ENCODE measurements at places on chromosomes 7 and 10. TPM values are rescaled to one million over a fixed set of nuclear protein-coding genes. Genes with fewer than 3 reads are reported as not detected.

DNA sequence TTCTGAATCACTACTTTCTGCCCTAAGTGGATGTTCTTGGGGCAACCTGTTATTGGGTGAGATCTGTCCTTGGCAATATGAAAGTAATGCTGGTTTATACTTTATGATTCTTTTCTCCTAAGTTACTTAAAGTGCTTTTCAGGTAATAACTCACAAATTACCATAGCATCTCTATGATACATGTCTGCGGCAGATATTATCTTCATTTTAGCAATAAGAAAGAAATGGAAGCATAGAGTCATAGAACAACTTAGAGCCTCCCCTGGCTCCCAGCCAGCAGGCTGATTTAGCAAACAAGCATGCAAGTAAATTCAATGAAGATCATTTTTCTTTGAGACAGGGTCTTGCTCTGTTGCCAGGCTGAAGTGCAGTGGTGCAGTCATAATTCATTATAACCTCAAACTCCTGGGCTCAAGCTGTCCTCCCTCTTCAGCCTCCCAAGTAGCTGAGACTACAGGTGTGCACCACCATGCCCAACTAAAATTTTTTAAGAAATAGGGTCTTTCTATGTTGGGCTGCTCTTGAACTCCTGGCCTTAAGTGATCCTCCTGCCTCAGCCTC lies 38.1 kb upstream of the GRM8 start:
- no peak for DNase-seq

DNA sequence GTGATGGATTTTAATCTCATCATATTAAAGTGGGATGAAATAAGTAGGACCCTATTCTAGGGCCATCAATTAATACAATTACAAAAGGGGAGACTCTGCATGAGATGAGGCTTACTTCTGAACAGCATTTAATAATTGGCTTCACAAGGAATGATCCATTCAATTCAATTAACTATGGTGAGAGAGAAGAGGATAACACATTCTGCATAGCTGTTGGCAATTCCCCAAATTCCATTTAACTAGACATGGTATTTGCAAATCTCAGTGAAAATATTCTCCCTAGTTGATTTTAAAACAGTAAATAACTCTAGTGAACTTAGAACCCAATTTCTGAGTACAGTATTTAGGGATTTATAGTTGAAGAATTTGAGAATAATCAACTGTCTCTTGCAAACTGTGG lies 145.3 kb downstream of the NOC3L start:
- no peak for DNase-seq

DNA sequence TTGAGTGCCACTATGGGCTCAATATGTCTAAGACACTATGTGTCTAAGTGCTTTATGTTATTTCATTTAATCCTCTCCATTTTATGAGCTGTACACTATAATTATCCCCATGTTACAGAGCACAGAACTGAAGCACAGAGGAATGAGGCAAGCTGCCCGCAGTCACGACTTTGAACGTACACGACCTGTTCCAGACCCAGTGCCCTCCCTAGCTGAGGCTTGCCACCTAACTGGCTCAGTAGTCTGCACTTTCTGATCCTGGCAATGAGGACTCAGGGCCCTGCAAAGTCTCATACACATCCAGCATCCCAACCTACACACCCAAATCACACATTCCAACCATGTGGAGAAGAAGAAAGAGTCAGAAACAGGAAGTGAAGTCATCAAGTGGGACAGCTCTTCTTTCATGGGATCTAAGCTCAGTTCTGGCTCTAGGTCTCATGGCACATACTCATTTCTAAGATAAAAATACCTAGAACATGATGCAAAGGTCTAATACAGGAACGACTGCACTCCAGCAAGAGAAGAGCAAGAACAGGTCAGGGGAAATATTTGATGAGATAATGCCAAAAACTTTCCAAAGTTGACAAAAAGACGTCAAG lies 42.4 kb upstream of the DDC start:
- no peak for DNase-seq

DNA sequence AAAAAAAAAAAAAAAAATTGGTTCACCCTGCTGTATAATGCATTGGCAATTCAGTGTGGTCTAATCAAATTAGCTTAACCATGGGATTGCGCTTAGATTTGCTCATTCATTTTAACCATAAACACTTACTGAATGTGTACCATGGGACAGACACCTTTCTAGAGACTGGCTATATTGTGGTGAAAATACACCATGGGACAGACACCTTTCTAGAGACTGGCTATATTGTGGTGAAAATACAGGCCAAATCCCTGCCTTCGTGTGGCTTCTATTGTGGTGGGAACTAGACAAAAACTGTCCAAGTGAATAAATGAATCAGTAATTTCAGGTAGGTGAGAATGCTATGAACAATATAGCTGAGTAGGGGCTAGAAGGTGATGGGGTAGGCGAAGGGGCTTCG lies 10.2 kb upstream of the REPIN1 start:
- no peak for DNase-seq

- no peak for DNase-seq
Observed at GRCh38 chr10:100743626-100744135, 1.7 kb upstream of the PAX2 start.

The MKI67 gene
- 16.9 TPM for total RNA-seq

The SFRP5 gene
- total RNA-seq = 0.24 TPM

All from uterus (tissue), 4 donors.